ENCODE measurements at places on chromosomes 7 and 10.

DNA sequence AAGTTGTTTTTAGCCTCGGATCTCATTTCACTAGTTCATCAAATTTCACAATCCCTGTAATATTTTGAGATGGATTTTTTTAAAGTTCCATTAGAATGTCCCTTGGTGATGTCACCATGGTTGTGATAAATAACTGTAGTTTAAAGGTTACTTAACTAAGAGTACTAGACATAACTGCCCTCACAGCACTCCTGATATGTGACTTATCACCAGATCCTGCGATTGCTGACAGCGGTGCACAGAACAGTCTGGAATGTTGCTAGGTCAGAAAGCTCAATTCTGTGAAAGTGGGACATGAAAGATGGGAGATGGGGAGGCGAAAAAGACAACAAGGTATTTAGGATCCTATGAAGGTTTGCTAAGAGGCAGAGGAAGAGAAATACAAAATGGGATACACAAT, 40.2 kb downstream of the FAM13C start:
- DNase-seq: no peak

- no peak for DNase-seq
Measured at GRCh38 chr10:119353421-119353820, 146.1 kb downstream of the GRK5 start.

GRCh38 chr10:80144067-80144695, 11.7 kb downstream of the PLAC9 start:
- DNase-seq: no peak

DNA sequence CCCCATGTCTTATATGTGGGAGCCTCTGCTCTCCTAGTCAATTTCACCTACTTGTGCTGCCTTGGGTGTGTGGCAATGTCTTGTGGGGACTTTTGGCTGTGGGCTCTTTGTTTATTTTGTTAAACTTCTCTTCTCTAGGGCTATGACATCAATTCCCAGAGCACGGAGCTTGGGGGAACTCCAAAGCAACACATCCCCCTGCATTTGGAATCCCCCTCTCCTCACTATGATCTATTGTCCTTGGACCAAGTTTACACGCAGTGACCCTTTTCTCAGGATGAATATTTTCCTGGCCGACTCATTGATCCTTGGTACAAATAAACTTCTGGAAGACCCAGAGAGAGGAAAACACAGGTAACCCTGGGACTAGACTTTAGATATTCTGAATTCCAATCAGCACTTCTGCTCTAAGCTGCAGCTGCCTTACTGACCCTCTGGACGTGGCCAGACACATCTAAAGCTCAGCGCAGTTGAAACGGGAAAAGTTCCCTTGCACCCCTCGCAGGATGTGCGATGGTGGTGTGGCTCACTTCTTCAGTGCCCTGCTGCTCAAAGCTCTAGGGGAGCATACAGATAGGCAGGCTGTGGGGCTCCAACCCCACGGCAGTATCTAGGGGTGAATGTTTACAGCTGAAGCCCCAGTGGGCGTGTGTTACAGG, 110.8 kb downstream of the TMEM178B start:
- DNase-seq: no peak

- peak; percentile 60 for DNase-seq
Measured at GRCh38 chr10:89337484-89337883, 9.7 kb downstream of the IFIT3 start.

GRCh38 chr10:80485076-80485945, 31.2 kb downstream of the TSPAN14 start:
- no peak for DNase-seq

All from epithelial cell of prostate (primary cell).